Stimulated activated CD4-positive, alpha-beta T cell treated with anti-CD3 and anti-CD28 coated beads, Interleukin-1b, Interleukin-23, amount 100 ng/mL, for 48 hours (primary cell): ENCODE measurements at places on chromosomes 7 and 10.

DNA sequence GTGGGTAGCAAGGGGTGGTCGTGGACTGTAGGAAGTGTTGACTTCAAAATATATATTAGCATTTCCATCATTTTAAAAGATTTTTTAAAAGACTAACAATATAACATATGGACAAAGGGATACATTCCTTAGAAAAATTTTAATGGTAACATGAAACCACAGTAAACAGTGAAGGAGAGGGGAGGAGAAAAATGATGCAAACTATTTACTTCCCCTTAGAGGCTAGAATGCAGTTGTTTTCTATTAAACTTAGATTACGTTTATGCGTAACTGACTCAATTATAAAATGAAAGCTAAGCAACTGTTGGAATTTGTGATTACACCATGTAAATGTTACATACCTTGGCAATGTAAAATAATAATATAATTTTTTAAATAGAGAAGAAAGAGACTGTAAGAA lies 41.3 kb downstream of the CALD1 start:
- no peak for DNase-seq

GRCh38 chr10:73785721-73786511 lies 510 bp downstream of the ZSWIM8 start:
- DNase-seq = peak; percentile 32

- DNase-seq = no peak
These were observed 28.3 kb downstream of the PPP1R3A start for GRCh38 chr7:113890331-113891030.

GRCh38 chr7:128350708-128351295 lies 7.1 kb upstream of the RBM28 start:
- no peak for DNase-seq

- no peak for DNase-seq
These were observed 230.3 kb upstream of the GHITM start for GRCh38 chr10:83909001-83909400.

DNA sequence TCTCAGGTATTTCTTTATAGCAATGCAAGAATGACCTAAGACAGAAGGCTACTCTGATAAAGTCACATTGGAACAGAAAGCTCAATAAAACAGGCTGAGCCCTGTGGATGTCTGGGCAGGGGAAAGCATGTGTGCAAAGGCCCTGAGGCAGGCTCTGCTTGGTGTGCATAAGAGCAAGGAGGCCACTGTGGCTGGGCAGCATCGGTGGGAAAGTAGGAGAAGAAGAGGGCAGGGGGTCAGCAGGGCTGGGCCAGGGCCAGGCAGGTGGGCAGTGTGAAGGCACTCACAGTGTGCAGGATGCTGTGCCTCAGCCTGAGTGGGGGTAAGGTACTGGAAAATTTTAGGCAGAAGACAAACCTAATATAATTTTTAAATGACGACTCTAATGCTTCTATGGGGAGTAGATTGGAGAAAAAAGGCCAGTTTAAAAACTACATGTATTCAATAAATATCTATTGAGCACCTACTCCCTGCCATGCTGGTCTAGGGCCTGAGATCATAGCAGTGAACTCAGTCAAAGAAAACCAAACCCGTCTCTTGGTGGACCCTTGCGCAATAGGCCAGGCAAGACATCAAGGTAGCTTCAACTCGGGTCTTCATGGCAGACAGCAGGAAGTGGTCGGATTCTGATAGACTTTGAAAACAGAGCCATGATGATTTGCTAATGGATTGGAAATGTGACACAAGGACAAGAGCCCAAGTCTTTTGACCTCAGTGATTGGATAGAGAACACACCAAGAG lies 572.3 kb downstream of the TCERG1L start:
- no peak for DNase-seq

GRCh38 chr7:122790132-122790531 lies 87.4 kb upstream of the RNF148 start:
- DNase-seq = no peak
